Stimulated activated CD8-positive, alpha-beta memory T cell treated with anti-CD3 and anti-CD28 coated beads, Interleukin-15, amount 100 ng/mL, for 48 hours (primary cell): ENCODE measurements at places on chromosomes 12 and 14.
A peak's percentile ranks its signal among the peaks of the same experiment; 100 is the strongest.

DNA sequence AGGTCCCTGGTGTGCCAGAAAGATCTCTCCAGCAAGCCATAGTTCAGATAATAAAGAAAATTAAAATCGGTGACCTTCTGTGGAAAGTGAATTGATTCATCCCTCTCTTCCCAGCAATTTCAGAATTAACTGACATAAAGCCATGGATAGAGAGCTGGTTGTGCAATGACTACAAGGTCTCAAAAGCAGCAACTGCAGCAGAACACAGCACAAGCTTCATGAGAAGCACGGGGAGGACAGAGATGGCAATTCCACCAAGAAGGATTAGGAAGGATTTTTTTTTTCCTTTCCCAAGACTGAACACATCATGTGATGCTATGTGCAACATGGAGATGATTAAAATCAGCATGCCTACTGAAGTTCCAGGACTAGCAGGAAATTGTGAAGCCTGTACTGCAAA, 154.9 kb upstream of the PLEKHG7 start:
- no peak for DNase-seq

DNA sequence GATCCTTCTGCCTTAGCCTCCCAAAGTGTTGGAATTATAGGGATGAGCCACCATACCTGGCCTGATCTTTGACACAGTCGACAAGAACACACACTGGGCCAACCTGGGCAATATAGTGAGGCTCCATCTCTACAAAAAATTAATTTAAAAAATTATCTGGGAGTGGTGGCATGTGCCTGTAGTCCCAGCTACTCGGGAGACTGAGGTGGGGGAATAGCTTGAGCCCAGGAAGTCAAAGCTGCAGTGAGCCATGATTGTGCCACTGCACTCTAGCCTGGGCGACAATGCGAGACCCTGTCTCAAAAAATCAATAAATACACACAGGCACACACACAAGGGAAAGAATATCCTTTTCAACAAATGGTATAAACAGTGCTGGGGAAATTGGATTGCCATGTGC, 6.1 kb upstream of the OS9 start:
- no peak for DNase-seq

GRCh38 chr14:70096866-70097265, 91.9 kb downstream of the SLC8A3 start:
- no peak for DNase-seq

DNA sequence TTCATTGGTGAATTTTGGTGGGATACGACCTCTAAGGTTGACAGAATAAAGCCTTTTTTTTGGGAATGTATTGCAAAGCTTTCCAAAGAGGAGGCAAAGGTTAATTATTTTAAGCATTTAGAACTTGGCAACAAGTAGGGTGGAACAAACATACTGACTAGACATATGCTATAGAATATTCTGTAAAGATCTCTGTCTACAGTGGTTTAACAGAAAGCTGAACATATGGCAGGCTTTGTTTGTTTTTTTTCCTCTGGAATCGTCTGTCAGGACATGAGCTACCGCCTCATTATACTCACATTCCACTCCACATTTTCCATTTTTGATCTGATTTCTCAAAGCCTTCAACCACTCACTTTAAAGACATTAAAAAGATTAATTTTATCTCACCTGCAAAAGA, 153.4 kb upstream of the PELI2 start:
- DNase-seq: no peak

DNA sequence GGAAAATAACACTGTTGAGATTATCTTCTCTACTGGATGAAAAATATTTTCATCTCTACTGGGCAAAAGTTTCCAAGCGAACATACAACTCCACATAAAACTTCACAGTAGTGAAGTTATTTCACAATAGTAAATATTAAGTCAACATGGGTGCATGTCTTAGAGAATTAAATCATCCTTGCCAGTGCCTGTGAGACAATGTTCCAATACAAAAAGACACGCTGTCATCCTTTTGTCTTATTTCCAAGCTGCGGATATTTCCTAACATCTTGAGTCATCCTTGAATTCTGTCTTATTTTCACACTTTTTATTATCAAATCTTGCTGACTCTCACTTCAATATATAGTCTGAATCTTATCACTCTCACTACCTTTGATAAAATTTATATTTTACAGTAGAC, 142.9 kb upstream of the KITLG start:
- no peak for DNase-seq

- no peak for DNase-seq
Observed at GRCh38 chr12:109462868-109463692, 14.0 kb downstream of the KCTD10 start.

- no peak for DNase-seq
Observed at GRCh38 chr12:84641940-84642545, 270.6 kb downstream of the SLC6A15 start.

DNA sequence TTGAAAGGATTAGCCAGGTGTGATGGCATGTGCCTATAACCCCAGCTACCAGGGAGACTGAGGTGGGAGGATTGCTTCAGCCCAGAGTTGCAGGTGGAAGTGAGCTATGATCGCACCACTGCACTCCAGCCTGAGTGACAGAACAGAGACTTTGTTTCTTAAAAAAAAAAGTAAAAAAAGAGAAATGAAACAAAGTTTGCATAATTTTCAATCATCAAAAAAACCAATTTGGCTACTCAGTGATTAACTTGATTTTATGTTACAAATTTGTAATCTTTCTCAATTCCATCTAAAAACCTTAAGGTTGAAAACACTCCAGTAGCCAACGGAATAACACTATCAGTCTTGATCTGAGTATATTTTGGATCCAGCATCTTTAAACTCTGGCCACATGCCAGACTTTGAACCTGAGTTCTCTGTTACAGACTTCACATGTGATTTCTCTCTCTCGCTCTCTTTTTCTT, 12.6 kb upstream of the DENND5B start:
- no peak for DNase-seq

DNA sequence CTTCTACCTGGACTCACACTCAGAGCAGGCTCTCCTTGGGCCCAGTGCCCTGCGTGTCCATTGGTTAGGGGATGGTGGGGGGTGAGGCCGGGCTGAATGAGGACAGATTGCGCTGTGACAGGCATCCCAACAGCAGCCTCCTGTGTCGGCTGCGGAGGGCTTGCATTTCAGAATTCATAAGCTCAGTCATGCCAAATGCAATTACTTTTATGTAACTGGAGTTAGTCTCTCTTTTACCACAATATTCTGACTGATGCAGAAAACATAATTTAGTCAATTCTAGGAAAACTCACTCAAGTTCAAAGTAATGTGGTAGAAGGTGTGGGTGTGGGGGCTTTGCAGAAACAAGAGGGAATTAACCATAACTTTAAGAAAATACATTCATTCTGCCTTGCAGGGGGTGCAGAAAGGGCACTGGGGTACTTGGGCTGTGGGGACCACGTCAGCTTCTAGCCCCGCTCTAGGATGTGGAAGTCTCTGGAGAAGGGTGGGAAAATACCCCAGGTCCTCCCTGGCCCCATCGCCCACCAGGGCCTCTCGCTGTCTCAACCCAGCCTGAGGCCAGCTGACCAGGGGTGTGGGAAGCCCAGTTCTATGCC, 257.7 kb downstream of the ADGRD1 start:
- no peak for DNase-seq

- DNase-seq: no peak
Observed at GRCh38 chr14:74913986-74914573, 9.0 kb downstream of the RPS6KL1 start.

- DNase-seq: no peak
Observed at GRCh38 chr12:63068857-63069442, 82.1 kb downstream of the AVPR1A start.

DNA sequence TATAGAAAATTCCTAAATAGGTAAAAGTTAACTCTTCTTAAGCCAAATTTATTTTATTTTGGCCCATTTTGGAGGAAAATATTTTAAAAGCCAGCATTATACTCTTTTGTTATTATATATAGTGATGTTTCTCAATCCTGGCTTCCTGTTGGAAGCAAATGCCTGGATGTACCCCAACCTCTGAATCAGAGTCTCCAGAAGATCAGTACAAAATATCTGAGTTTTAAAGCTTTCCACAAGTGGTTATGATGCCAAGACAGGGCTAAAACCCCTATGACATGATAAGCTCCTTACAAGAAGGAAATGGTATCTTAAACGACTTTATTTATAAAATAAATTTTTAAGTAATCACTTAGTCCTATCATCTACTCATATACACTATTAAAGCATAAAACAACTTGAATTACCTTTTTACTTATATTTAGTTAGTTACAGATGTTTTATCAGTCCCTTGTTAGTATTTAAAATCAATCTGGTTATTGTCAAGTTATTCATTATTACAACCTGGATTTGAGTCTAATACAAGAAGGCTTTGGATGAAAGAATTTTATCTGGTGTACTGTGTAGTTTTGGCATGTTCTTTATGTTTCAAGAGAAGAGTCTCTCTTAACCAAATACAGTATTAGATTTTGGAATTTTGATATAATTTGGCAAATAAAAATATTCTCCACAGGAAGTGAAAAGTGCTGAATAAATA, 238.1 kb downstream of the SLC2A13 start:
- no peak for DNase-seq

DNA sequence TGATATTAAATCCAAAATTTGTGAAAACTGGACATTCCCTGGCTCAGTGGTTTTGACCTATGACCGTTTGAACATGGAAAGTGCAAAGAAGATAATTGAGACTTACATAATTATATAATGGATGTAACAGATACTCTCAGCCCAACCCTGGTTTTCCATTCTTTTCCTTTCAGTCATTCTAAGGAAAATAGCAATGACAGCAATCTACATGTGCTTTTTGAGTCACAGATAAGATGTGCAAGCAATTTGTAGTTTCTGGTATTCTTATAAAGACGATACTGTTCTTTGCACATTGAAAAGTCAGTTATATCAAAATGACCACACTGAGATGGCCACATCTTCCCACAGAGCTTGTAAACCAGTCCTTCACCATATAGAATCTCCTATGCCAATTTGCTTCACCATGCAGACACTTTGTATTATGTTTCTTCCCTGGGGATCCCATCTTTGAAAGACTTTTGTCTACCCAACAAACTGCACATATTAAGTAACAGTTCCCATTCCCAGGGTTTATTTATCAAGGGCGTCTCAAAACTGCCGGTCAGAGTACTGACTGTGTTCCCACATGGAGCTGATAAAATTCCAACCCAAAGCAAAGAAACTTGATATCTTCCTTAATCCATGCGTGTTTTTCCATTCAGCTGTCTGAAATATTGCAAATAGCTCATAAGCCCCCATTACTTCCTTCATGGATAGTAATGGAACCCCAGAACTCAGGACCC, 34.8 kb downstream of the PLXNC1 start:
- DNase-seq: no peak

- DNase-seq: no peak
Observed at GRCh38 chr14:34254571-34254970, 207.5 kb downstream of the SPTSSA start.

DNA sequence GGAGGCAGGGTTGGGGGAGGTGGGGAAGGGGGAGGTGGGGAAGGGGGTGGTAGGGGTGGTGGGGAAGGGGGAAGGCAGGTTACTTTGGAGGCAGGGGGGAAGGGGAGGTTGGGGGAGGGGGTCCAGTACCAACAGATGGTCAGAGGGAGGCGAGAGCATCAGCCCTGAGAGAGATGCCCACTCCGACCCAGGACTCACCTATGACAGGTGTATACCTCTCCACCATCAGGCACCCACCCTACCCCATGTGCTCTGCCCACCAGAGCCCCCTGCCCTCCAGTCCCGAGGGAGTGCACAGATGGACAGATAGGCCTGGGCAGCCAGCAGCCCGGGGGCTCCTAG, 18.6 kb downstream of the JAG2 start:
- no peak for DNase-seq

DNA sequence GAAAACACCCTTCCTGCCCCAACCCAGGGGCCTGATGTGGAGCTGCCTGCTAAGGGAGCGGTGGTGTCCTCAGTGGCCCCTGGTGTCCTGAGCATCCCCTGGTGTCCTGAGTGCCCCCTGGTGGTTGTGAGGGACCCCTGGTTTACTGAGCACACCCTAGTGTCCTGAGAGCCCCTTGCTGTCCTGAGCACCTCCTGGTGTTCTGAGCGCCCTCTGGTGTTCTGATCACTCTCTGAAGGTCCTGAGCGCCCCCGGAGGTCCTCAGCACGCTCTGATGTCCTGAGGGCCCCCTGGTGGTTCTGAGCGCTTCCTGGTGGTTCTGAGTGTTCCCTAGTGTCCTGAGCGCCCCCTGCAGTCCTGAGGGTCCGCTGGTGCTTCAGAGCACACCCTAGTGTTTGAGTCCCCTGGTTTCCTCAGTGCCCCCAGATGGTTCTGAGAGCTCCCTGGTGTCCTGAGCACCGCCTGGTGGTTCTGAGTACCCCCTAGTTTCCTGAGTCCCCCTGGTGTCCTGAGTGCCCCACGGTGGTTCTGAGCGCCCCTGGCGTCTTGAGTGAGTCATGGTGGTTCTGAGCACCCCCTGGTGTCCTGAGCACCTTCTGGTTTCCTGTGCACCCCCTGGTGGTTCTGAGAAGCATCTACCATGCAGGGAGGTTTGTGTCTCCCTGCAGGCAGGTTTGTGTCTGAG, 1004.2 kb downstream of the TMEM121 start:
- peak; percentile 60 for DNase-seq

DNA sequence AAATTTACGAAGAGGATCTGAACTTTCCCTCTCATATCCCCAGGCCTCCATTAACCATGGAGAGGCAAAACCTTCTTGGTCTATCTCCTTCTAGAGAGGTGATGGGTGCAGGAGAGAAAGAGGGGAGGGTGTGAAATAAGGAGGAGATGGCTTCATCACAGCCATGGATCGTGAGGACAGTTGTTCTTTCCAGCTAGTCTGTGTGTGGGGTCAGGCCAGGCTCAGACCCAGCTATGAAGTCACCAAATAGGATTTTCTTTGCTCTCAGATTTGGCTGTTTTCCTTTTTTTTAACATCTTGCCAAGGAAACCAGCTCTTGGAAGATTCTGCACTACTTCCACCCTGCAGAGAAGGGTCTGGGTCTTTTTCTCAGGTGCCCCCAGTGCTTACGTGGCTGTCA, 64.9 kb upstream of the FAM181A start:
- DNase-seq: no peak

DNA sequence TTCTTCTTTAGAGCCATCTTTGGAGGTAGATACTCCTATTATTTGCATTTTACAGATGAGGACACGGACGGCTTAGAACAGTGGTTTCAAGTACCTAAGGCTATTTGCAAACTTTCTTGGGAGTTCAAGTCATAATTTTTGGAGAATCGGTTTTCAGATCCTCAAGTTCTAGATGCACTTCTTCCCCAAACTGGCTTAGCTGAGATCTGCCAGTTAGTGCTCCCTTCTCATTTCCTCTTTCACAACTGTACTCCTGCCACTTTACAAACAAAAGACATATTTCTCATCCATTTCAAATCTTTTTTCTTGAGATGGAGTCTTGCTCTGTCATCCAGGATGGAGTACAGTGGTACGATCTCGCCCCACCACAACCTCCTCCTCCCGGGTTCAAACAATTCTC, 77.3 kb downstream of the HELB start:
- DNase-seq: no peak

GRCh38 chr14:81946375-81946774, 412.7 kb upstream of the SEL1L start:
- DNase-seq: no peak

GRCh38 chr12:93380480-93381121, 2.9 kb downstream of the NUDT4 start:
- no peak for DNase-seq

GRCh38 chr14:75864352-75864751, 117.4 kb downstream of the TGFB3 start:
- DNase-seq: no peak
